ENCODE measurements at places on chromosomes 11 and 22.
A peak's percentile ranks its signal among the peaks of the same experiment; 100 is the strongest.

GRCh38 chr22:19810381-19811201, 44.1 kb downstream of the GNB1L start:
- DNase-seq = no peak

- DNase-seq = no peak
Observed at GRCh38 chr11:130115218-130115617, 44.4 kb upstream of the ST14 start.

GRCh38 chr11:95485115-95485900, 254.3 kb upstream of the SESN3 start:
- no peak for DNase-seq

GRCh38 chr22:37427135-37427710, at the start of gene ELFN2:
Gene ELFN2, minus strand, starts transcription at chr22:37427479. Its CDS starts 51,945 bp downstream, at chr22:37375534.
- DNase-seq = no peak

- no peak for DNase-seq
Observed at GRCh38 chr11:60477035-60477445, 15.5 kb upstream of the MS4A12 start.

- no peak for DNase-seq
Observed at GRCh38 chr11:116857936-116858335, 20.5 kb upstream of the APOA1 start.

DNA sequence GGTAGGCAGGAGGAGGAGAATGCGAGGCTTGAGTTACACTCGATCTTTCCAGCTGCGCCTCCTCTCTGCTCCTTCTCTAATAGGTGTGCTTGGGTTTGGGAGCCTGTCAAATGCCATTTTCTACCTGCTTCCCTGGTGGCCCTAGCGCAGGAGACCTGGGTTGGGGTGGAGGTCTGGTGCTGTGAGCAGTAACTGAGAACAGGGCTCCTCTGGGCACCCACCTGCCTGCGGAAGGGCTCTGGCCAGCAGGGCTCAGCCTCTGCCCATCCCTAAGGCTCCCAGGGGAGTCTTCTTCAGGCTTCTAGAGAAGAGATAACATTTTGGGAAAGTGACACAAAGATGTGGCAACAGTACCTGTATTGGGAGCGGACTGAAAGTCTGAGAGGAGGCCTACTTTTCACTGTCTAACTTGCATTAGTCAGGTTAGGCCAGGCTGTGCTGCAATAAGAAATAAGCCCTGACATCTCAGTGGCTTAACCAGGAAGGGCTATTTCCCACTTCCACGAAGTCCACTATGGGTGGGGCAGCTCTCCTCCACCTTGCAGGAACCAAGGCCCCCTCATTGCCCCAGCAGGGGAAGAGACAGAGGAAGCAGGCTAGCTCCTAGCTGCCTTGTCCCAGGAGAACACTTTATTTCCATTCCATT, 7.7 kb upstream of the LTO1 start:
- no peak for DNase-seq

GRCh38 chr11:75384438-75385080, 14.8 kb upstream of the RPS3 start:
- DNase-seq = peak; percentile 79

DNA sequence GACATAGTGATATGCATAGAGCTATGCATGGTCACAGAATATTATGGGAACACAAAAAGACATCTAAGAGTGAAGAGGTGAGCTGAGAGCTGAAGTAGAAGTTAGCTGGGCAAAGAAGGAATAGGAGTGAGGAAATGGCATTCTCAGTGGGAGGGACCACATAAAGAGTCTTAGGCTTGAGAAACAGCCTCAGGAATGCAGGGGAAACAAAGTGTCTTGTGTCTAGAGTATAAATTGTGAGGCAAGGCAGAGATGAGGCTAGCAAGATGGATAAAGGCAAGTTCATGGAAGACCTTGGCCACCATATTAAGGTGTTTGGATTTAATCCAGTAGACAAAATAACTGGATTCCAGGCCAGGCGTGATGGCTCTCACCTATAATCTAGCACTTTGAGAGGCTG, 40.6 kb upstream of the CRTAM start:
- DNase-seq = no peak

DNA sequence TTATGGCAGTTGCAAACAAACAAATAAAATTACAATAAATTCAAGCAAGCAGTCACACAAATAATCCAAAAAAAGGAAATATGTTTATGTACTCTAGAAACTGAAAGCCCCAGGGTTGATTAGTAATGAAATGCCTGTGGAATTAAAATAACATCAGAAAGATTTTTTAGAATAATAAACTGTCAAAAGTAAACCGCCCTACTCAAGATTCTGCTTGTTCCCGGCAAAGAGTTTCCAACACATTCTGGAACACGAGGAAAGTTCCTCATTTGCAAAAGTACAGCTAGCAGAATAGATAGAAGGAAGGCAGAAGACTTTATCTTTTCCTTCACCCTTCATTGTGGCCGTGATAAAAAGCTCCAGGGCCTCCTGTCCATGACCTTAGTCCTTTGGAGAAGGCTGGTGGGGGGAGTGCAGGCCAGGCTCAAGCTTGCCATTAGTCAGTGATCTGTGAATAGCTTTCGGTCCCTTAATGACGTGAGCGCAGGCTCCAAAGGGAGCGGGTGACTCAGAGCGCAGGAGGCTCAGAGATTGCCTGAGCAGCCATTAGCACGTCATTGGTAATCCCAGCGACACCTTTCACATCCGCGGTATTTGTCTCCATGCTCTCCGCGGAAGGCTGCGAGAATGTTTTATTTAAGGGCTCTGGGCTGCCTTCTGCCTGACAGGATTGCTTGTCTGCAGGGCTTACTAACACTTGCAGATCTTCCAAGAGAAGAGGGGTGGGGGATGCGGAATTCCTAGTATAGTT, 458.3 kb downstream of the METTL15 start:
- peak; percentile 3 for DNase-seq

DNA sequence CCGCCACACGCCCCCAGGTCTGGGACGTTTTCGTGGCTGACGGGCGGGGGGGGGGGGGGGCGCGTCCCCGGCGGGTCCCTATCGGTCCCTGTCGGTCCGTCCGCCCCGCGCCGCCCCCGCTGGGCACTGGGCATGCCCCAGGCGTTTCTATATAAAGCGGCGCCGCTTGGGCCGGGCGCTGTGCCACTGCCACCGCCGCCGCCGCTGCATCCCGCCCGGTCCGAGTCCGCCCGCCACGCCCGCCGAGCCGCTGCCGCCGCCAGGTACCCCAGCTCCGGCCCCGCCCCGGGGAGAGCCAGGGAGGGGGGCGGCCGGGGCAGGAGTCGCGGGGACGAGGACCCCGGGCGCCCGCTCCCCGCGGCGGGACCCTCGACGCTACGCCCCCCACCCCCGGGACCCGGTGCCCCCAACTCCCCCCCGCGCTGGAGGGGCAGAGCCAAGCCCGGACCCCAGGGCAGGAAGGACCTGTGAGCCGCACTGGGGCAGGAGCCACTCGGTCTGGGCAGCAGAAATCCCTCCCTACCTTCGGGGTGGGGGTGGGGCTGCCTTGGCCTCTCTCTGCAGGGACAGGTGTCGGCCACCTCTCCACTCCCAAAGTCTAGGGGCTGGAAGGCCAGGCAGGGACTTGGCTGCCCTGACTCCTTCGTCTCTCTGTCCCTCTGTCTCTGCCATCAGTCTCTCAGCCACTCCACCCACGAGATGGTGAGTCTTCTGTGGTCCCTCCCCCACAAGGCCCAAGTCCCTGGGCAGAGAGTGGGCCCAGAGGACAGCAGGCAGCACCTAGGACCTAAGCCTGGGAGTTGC, at the start of gene CARNS1:
TSS of gene CARNS1 (plus strand) at position 178 of the 804 bp plus-strand sequence. CDS start at position 700, 522 bp downstream.
- no peak for DNase-seq

DNA sequence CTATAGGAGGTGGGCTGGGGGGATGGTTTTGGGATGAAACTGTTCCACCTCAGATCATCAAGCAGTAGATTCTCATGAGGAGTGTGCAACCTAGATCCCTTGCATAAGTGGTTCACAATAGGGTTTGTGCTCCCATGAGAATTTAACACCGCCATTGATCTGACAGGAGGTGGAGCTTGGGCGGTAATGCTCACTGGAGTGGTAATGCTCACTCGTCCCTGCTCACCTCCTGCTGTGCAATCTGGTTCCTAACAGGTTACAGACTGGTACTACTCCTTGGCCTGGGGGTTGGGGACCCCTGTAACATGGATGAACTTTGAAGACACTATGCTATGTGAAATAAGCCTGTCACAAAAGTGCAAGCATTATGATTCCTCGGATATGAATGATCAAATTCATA, 87.0 kb upstream of the CLNS1A start:
- no peak for DNase-seq

- DNase-seq = no peak
Observed at GRCh38 chr11:73152086-73152853, 10.2 kb upstream of the FCHSD2 start.

- no peak for DNase-seq
Observed at GRCh38 chr11:13169709-13170108, 107.9 kb upstream of the BMAL1 start.

GRCh38 chr11:29119116-29119515, 897.7 kb downstream of the KCNA4 start:
- DNase-seq = no peak

- no peak for DNase-seq
Observed at GRCh38 chr11:66345316-66345649, 379 bp upstream of the BRMS1 start.

- peak; percentile 71 for DNase-seq
Observed at GRCh38 chr11:45658292-45658991, 7.0 kb downstream of the CHST1 start.

GRCh38 chr11:95279921-95280868, 49.2 kb upstream of the SESN3 start:
- DNase-seq = peak; percentile 66

- DNase-seq = no peak
Observed at GRCh38 chr11:41795004-41795403, 335.6 kb upstream of the LRRC4C start.

DNA sequence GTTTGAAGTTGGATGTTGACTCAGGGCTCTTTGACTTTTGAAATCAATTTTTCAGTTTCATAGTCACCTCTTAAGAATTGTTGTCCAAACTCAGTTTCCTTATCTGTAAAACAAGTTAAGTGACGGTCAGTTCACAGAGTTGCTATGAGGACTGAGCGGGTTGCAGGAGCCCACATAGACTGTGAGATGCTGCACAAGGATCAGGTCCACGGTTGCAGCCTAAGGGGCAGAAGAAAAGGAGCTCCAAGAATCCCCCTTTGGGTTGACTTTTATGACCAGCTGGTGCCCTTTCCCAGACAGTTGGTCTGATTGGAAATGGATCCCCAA, 55.5 kb upstream of the TIMP3 start:
- DNase-seq = no peak

DNA sequence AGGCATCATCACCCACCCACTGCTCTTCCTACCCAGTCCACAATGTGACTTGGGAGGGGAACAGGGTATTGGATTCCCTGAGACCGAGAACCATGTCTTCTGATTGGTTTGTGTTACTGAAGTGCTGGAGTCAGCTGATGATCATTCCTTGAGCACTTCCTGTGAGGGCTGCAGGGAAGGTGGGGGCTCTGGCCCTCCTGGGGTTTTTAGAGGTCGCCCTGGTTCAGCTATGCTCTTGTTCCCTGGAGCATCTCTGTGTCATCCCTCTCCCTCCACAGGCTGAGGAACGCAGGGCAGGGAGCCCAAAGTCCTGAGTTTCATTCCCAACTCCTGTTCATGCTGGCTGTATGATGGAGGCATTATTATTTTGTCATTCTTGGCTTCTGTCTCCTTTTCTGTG, 6.7 kb downstream of the ZC3H7B start:
- no peak for DNase-seq

GRCh38 chr11:98234698-98235097, 786.1 kb upstream of the CNTN5 start:
- no peak for DNase-seq

DNA sequence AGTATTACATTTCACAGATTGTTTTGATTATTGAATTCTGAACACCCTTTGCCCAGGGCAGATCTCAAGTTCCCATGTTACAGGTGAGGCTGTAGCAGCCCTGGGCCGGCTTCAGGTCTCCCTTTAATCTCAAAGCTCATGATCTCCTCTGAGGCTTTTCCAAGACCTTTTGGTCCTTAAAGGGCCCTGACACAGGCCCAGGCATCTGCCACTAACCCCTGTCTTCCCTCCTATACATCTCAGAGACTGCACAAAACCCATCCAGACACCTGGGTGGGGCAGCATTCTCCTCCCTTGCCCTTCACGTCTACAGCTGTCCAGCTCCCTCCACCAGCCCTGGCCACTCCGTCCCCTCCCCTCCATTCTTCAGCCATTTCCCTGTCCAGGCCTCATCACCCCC, 37.8 kb downstream of the PDE2A start:
- no peak for DNase-seq

- no peak for DNase-seq
Observed at GRCh38 chr11:68539395-68539794, 78.8 kb downstream of the PPP6R3 start.

DNA sequence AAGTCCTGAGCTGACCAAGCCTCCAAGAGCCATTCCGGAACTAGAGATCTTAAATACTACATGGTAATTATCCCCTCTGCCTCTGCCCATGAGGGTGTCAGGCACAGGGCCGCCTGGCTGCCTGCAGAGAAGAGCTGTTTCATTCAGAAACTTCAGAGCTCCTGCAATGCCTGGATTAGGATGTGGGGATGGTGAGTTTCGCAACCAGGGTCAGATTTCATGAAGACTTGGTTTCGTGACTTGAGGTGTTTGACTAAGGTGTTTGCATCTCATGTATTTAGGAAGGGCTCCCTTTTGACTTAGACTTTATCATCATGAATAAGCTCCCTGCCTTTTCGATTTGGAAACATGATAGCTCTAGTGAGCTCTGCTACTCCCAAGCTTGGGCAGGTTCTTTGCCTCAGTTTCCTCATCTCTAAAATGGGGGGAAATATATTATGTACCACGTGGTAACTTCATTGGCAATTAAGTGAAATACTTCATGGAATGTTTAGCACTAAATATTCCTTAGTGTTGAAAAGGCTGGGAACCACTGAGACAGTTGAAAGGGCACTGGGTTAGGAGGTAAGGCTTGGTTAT, 9.1 kb downstream of the TIMP3 start:
- DNase-seq = no peak

DNA sequence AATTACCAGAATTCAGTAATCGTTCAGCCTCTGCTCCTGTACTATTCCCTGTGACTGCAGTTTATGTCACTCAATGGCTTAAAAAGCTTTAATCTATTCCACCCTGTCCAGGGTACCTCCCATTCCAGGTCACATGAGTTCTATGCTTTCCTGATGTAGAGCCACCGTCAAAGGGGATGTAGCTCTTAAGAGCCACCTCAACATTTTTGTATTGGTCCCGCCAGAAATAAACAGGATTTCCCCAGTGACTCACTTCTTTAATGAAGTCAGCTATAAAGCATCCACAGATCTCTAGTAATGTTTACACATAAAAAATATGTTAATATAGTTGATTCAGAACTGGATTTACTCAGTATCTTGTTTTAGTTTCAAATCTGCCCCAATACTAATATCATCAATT, 1.3 kb upstream of the OR8D1 start:
- no peak for DNase-seq

- DNase-seq = no peak
Observed at GRCh38 chr11:123491241-123491640, 61.2 kb downstream of the GRAMD1B start.
